Activated CD4-positive, alpha-beta T cell treated with anti-CD3 and anti-CD28 coated beads for 24 hours (primary cell): ENCODE measurements at places on chromosomes 5 and 9.

DNA sequence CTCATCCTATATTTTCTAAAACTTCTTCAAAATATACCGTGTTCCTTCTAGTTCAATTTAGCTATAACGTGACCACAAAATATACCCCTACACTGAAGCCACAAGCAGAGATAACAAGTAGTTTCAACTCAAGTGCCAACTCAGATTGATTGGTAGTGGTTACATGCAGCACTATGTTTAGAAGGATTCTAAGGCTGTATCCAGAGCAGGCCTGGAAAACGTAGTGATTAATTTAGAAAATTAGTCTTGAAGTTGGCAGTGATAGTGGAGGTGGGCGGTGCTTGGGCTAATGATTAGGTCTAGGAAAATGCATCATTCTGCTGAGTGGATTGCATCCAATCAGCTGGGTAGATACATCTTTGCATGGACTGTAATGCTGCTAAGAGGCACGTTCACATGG, 61.5 kb downstream of the MAMDC2 start:
- DNase-seq, result no peak

DNA sequence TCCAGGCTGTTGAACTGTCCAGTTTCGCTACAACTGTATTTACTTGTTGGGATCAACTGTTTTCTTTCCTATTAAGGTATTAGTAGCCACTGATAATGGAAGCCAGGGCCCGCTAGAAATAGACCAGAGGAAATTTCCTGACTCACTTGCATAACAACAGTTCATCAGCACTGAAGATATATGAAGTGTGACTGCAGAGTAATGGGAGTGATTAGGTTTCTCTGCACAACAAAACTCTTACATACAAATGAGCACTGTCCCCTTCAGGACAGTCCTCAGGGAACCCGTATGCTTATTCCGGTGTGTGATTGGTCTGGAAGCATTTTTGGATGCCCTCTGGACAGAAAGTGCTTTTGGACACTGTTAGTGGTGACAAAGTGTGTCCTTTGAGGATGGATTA, 55.3 kb downstream of the LIX1 start:
- no peak for DNase-seq

- DNase-seq, result no peak
Measured at GRCh38 chr5:29230591-29230990, 1962.9 kb upstream of the CDH6 start.

GRCh38 chr9:69346596-69347390, 21.8 kb downstream of the ENTREP1 start:
- DNase-seq, result no peak

DNA sequence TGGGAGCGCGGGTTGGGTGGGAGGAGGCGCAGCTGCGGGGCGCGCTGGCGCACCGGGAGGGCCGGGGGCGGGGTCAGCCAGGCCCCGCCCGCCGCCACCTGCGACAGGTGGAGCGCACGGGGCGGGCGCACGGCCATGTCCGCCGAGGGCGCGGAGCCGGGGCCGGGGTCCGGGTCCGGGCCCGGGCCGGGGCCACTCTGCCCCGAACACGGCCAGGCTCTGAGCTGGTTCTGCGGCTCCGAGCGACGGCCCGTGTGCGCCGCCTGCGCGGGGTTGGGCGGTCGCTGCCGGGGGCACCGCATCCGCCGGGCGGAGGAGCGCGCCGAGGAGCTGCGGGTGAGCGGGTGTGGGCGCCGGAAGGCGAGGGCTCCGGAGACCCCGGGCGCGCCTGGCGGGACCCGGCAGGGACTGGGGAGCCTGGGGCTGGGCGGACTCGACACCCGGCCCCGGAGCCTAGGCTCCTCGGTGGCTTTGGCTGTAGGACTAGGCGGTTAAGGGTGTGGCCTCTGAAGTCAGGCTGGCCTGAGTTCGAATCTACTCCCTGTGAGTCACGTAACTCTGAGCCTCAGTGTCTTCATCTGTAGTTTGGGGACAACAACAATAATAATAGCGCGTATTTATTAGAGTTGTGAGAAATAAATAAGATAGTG, at the start of gene BSPRY:
Gene BSPRY (plus strand): TSS at position 97 of the 650 bp plus-strand sequence. CDS start 39 bp downstream, at position 136.
- DNase-seq, result no peak

GRCh38 chr5:171601266-171601881, 181.9 kb downstream of the FGF18 start:
- DNase-seq, result no peak

DNA sequence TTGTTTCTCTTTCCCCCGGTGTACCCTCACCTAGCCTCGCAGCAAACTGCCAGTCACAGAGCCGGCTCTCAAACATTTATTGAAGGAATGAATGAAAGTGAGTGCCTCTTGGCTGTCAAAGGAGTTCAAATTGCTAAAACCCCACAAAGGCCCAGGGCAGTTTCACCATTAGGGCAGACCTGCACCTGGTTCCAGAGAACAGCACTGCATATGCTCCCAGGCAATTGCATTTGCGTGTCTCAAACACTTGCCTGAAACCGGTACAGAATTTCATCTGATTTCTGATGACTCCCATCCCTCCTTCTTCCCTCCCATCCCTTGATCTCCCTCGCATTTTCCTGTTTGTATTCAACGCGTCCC, 165.6 kb upstream of the ZNF462 start:
- no peak for DNase-seq

DNA sequence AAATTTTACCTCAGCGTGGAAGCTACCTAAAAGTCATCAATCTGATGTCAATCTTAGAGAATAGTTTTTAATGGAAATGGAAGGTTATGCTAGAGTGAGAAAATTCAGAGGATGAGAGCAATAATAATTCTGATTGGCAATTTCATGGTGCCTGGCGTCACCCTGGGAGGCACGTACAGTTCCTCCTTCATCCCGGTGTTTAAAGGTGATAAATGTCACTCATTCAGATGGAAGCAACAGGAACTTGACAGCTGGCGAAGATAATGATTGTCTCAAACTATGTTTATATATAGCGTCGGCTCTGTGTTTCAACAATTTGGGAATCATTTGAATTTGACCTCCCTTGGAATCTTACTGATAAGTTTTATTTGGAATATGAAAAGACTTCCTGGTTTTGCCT, 108.4 kb downstream of the MED10 start:
- no peak for DNase-seq

- no peak for DNase-seq
Measured at GRCh38 chr9:109164042-109164441, 3.0 kb downstream of the FRRS1L start.

DNA sequence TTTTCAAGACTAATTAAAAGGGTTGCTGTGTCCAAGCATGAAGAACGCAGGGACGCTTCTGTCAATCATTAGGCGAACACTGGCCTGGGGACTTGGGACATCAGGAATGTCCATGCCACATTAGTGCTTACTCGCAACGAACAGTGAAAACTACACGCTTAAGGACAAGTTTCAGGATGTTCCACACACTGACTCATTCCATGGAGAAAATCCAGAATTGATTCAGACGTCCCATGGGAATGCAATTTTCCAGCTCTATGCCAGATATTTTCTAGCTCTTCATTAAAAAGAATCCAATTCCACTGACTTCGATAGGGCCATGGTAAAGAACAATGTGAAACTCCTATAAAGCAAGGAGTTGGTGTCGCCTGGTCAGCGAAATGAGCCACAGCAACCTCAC, 98.2 kb downstream of the CAMSAP1 start:
- no peak for DNase-seq

GRCh38 chr5:126519637-126520592, 75.1 kb downstream of the ALDH7A1 start:
- no peak for DNase-seq
